ENCODE measurements at places on chromosomes 3 and 15.

GRCh38 chr3:7700539-7700938, 801.1 kb upstream of the LMCD1 start:
- DNase-seq = no peak

- DNase-seq = no peak
Measured at GRCh38 chr15:33069161-33069560, 125.4 kb downstream of the FMN1 start.

DNA sequence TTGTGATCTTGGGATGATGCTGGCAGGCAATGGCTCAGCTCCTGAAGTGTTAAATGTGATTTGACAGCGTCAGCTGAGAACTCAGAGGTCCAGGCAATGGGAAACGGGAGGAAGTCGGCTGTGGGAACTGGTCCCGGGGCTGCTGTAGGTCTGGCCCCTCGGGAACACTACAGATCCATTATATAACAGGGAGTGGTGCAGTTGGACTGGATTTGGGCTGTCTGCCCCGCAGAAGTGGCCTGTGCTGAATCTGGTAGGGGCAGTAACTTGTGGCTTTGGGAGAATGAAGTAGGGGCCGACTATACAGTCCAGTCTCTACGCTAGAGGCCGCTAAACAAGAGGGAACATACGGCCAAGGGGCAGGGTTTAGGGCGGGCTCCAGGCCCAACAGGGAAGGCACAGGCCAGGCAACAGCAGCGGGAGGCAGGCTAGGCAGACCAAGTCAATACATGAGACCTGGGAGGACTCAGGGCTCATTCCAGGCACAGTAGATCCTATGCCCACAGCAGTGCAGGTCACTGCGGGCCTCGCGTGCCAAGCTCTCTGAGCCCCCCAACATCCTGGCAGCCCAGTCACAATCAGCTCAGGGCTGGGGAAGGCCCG, 20.3 kb upstream of the IL16 start:
- no peak for DNase-seq

GRCh38 chr15:73906346-73907034, 19.8 kb upstream of the LOXL1 start:
- no peak for DNase-seq

DNA sequence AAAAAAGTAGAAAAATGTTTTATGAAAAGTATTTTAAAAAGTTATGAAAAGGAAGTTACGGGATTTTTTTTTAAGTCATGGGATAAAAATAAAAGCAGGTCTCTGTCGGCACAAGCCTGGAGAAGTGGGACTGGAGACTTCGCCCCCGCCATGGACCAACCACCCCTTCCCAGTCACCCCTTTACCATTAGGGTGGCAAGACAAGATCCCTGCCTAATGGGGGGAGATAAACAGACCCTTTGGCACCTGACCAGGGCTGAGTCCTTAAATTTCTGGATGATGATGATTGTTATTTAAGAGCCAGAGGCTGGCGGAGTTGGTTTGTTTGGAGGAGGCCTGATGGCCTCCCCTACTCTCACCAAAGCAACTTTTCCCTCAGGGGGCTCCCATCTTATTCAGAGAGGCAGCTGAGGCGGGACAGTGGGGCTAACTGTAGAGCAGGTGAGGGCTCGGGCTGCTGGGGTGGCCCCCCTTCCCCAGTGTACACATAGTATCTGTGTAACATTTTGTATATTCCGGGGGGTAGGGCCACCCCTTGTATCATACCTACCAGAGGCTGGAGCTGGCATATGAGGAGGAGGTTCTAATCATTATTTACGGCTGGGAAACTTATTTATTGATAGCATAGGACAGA, 74.0 kb downstream of the ADAMTS7 start:
- no peak for DNase-seq

- DNase-seq = peak; percentile 20
Measured at GRCh38 chr3:463252-464192, 267.0 kb downstream of the CHL1 start.

All from GM19239 (cell line).